ENCODE measurements at places on chromosomes 16 and 17. TPM values are rescaled to one million over a fixed set of nuclear protein-coding genes. Genes with fewer than 3 reads are reported as not detected.
A peak's percentile ranks its signal among the peaks of the same experiment; 100 is the strongest.

Gene PIRT
- polyA plus RNA-seq: 0.15 TPM

Gene ATP1B2
- 31.5 TPM for polyA plus RNA-seq

Gene GLTPD2
- 0.64 TPM for polyA plus RNA-seq

Gene NUPR1
- polyA plus RNA-seq: 34.8 TPM

Gene DERL2
- 69.4 TPM for polyA plus RNA-seq

Gene HID1
- 50.6 TPM for polyA plus RNA-seq

Gene CCL17
- polyA plus RNA-seq: not detected

Gene PSMD11
- 76.1 TPM for polyA plus RNA-seq

Gene TMEM100
- polyA plus RNA-seq: 36.4 TPM

Gene TM4SF5
- not detected for polyA plus RNA-seq

DNA sequence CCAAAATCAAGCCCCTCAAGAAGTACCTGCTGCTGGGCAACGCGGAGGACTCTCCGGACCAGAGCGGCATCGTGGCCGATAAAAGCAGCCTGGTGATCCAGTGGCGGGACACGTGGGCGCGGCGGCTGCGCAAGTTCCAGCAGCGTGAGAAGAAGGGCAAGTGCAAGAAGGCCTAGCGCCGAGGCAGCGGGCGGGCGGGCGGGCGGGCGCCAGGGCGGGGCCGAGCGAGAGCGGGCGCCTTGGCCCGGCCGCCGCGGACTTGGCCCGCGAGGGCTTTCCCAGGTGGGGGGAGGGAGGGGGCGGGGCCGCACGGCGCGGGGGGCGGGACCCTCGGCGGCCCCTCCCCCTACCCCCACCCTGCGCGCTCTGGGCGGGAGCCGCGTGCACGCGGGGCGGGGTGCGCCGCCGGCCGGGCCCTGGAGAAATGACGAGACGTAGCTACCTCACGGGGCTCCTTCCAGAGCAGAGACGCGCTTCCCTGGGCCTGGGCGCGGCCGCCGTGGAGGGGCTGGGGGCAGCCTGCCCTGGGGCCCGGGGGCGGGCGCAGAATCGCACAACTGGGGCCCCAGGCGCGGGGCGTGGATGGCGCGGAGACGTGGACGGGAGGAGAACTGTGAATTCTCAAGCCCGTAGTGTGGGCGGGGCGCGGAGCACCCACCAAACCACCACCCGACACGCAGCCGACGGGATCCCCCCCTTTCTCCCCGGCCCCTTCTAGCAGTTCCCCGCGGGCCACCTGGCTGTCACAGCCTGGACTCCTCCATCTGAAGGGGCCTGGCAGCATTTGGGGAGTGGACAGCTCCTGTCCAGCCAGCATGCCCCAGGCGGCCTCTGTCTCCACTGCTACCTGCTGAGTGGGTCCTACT lies 218.7 kb downstream of the NTN1 start:
- DNase-seq: peak; percentile 42

- no peak for DNase-seq
Measured at GRCh38 chr17:68627956-68628575, 26.9 kb upstream of the FAM20A start.

DNA sequence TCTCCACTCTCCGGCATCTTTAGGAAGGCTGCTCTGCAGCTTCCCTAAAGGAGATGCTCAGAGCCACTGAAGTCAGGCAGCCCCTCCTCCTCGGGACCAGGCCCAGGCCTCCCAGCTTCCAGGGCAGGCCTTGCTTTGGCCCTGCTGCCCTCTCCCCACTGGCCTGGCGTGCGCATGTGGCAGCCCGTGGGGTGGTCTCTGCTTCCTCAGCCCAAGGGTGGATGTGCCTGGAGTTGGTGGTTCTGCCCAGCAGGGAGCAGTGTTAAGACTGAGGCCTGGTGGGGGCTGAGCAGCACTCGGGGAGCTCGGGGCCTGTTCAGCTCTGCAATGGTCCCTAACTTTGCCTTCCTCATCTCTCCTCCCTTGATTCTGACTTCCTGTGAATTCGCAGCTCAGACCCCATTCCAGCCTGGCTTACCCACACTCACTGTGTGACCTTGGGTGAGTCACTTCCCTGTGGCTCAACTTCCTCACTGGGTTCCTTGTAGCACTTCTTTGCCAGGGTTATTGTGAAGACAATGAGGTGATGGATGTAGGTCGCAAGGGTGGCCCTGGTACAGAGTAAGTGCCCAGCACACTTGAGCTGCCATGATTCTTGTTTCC lies 63.2 kb downstream of the NKD1 start:
- no peak for DNase-seq

DNA sequence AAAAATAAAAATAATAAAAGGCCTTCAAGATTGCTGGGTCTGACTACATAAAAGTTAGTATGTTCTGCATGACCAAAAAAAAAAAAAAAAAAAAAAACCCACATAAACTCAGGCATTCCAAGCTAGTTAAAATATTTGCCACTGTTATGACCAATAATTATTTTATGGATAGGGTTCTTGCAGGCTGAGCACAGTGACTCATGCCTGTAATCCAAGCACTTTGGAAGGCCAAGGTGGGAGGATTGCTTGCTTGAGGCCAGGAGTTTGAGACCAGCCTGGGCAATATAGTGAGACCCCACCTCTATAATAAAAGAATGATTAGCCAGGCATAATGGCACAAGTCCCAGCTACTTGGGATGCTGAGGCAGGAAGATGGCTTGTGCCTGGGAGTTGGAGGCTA lies 8.1 kb downstream of the SCNN1B start:
- no peak for DNase-seq

DNA sequence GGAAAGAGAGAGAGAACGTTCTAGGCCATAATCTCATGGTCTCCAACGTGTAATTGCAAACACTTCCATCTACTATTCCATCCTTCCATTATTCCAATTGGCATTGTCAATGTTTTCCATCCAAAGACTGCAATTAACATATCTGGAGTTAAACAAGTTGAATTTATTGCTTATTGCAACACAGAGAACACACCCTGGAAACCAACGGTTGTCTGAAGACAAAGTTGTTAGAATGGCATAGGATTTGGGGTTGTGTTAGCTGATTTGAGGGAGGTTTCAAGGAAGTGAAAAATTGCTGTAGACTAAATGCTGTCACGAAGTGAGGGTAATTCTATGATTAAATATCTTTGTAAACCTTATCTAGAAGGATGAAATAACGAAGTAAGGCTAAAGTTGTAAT lies 178.8 kb downstream of the CNTNAP4 start:
- DNase-seq: no peak

DNA sequence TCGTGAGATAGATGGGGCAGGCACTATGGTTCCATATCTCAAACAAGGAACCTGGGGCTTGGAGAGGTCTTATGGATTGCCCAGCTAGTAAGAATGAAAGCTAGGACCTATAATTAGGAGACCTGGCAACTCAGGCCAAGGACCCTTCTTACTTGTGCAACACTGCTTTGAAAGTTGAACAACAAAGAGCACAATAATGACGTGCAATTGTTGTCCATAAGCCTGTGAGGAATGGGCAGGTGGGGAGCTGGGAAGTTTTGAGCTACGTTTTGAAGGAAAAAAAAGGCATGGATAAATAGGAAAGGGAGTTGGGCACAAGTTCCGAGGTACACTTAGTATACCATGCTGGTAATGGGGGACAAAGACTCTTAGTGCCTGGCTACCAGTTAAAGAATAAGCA lies 104.3 kb downstream of the HS3ST3B1 start:
- DNase-seq: no peak

DNA sequence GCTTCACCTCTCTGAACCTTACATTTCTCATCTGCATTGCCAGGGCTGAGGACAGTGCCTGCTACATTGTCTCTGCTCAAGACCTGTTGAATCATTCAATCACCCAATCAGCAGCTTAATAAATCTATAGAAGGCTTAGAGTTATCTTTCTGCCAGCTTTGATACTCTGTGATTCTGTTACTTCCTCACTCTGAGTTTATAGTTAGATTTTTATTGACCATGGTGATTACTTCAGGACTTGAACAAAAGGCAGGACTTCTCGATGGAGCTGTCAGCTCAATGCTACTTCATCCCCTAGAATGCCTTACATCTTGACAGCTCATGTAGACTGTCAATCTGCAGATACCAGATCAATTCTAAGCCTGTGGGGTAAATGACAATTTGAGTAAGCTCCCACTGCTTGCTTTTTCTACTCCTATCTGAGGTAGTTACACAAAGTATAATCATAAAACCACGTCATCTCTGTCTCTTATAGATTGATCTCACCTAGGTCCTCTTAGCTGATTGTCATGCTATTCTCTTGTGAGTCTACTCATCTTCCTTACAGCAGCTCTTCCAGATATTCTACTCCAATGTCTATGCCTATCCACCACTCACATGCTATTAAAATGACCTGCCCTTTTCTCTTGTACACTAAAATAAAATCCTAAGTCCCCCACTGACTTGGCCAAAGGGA lies 318.3 kb upstream of the CA10 start:
- no peak for DNase-seq

- DNase-seq: no peak
Measured at GRCh38 chr17:32484628-32485027, 2.2 kb upstream of the CDK5R1 start.

DNA sequence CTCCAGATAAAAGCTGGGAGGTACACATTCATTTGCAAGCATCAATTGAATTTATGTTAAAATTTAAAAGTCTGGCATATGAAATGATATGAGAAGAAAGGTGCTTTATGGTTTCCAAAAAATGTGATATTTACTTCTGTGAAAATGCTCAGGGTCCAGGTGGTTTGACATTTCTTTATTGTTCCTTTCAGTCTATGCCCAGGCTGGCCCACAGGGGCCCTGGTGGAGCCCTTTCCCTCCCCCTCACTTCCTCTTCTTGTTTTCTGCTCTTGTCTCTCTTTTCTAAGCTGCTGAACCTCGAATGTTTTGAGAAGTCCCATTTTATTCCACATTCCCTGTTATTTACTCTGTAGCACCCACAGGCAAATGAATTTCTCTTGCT lies 127.8 kb downstream of the HS3ST3B1 start:
- DNase-seq: no peak

- no peak for DNase-seq
Measured at GRCh38 chr17:38701504-38702165, 3.4 kb upstream of the MLLT6 start.

- DNase-seq: no peak
Measured at GRCh38 chr17:27385626-27386025, 70.6 kb upstream of the KSR1 start.

DNA sequence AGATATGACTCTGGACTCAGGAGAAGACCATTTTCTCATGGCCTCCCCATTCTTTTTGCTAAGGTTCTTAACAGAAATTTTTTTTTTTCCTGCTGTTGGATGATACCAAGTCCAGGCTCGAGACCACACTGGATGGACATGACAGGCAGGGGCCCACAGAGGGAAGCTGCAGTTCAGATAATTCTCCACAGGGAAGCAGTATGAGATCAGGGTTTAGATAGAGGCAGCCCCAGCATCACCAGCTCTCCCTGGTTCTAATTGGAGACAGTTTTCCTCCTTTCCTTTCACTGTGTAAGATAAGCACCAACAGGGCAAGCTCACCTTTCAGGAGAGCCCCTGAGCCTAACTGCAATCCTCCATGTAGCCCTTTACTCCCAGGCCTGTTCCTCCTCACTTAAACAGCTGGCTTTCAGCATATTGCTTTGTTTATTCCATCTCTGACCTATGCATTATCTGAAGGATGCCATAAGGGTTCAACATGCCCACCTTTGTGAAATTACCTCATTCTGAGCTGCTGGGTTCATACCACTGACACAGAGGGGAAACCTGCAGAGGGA lies 108.1 kb downstream of the SNX11 start:
- no peak for DNase-seq

GRCh38 chr17:80498242-80498919 lies 22.0 kb upstream of the NPTX1 start:
- DNase-seq: peak; percentile 80

GRCh38 chr16:85626191-85626981 lies 13.3 kb downstream of the GSE1 start:
- DNase-seq: no peak

DNA sequence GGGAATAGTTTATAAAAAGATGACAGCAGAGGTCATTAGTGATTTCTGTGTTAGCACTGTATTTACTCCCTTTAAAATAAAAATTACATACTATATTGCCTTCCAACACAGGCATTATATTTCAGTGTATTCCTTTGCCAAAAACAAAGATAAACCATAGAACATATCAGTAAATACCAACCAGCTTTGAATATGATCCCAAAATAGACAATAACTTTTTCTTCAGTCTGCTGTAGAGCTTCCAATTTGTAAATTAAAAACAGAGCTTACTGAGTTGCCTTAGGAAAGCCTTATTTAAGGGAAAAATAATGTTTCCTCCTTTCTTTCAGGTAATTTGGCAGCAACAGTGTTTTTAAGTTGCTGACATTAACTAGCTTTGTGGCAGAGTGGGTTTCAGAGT lies 352.1 kb upstream of the TBX2 start:
- DNase-seq: no peak

DNA sequence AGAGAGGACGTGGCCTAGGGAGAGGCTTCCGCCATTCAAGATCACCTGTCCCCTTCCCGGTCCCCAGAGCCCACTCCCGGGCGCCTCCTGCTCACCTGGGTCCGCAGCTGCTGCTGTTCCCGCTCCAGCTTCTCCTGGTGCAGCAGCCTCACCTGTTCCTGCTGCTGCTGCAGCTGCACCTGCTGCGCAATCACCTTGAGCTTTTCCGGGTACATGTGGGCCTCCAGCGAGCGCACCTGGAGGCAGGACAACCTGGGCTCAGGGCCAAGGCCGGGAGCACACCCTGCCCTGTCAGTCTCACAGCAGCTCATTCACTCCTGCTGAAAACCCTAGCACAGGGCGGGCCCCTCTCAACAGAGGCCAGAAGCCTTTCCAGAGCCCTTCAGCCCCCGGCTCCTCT lies 12.5 kb downstream of the TFAP4 start:
- DNase-seq: no peak

DNA sequence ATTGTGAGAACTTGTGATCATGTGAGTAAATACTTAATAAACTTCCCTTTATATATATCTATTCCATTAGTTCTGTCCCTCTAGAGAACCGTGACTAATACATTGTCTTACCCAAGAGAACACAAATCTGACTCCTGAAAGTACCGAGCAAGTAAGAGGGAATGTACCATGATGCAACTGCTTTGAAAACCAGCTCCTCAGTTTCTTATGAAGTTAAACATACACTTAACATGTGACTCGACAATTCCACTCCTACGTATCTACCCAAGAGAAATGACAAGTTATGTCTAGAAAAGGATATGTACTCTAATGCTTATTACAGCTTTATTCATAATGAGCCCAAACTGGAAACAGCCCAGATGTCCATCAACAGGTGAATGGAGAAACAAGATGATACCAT lies 8.8 kb upstream of the GJD3 start:
- DNase-seq: no peak

GRCh38 chr17:5819396-5819795 lies 235.1 kb upstream of the NLRP1 start:
- no peak for DNase-seq

DNA sequence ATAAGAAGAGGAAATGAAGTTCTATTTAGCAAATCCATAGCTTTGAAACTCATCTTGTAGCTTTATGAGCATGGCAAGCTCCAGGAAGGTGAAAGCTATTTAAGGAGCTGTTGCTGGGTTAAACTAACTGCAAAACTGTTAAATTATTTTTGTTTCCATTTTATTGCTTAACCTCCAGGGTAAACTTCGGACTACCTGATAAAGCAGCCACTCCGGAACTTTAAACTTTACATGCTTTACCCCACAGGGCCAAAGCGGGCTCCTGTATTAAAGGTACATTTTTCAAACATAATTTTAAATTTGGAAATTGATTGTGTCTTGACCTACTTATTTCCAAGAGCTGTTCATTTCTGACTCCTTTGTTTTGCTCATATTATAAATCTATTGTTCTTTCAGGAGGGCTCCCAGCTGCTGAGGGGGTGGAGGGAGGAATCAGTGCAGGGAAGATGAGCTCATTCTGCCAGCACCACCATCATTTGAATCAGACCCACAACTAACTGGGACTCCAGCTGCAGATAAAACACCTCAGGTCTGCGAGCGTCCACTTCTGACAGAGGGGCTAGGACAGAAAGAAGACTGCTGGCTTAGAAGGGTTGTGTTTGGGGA lies 157.9 kb downstream of the IRX3 start:
- DNase-seq: no peak

Measured in right lung (tissue), 10 donors.